ENCODE measurements at places on chromosomes 5 and 9.

DNA sequence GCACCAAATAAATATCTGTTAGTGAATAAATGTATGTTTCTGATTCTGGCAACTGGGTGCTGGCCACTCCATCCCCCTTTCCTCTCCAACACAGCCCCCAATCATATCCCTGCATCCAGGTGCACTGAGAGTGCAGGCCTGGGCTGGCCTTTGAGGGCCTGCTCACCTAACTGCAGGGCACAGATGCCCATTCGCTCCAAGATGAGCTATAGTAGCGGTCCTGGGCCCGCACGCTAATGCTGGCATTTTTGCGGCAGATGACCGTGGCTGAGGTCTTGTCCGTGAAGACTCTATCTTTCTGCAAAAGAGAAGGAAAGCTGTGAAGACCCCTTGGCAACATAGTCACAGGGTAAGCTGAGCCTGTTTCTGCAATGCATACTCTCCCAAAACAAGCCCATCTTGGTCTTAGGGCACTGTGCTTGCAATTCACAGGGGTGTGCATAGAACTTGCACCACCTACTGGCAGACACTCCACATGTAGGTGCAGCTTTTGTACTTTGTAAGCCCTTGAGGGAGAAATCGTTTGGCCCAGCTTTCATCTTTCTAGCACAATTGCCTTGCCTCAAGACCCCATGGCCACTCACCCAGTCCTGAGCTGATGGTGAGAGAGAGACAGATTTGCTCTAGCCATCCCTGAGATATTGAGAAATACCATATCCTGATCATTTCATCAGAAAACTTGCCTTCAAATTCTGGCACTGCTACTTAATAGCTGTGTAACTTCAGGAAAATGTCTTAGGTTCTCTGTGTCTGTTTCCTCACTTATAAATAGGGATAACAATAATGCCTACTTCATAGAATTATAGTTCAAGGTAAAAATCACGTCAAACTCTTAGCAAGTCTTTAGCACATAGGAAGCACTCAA lies 13.5 kb downstream of the IL12B start:
- peak; percentile 73 for DNase-seq

DNA sequence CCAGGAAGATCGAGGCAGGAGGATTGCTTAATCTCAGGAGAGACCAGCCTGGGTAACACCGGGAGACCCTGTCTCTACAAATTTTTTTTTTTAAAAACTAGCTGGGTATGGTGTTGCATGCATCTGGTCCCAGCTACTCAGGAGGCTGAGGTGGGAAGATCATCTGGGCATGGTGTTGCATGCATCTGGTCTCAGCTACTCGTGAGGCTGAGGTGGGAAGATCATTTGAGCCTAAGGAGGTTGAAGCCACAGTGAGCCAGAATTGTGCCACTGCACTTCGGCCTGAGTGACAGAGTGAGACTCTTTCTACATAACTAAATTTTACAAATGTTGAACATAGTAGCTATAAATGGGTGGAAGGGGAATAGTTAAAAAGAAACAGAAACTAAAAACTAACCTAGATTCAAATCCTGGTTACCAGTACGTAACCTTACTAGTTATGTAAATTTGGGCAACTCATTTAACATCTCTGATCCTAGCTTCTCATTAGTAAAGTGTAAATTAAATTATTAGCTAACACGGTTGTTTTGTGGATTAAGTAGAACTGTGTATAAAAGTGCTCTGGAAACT lies 41.7 kb downstream of the TMEM161B start:
- DNase-seq, result no peak

DNA sequence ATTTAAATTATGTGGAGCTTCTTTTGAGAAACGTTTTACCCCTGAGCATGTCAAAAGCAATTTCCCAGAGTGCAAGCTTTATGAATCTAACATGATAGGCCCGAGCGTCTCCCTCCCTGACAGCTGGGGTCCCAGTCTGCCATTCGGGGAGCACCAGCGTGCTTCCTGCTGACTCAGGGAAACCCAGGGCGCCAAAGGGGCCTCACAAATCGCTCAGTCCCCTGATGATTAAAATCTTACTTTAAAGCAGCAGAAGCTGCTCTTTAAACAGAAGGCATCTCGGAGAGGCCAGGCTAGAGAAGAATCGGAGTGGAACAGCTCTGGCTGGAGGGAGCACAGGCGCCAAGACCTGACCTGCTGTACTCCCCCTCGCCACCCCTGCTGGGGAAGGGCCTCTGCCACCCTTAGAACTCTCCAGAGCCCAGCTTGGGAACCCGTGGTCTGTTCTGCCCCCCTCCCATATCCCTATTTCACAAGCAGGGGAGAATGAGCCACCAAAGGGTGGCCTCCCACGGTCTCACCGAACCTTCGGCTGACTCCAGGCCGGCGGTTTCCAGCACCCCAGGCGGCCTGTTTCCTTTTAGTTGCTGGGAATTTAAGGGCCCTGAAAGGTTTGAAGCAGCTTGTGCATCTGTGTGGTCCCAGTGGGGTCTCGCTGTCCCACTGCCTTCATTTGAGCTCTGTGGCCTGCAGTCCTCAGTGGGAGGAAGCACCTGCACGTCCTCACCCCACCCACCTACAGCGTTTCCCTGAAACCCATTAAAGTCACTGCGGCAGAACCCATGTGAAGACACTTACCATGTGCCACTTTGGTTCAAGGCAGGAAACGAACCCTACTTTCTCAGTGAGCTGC lies 147.6 kb downstream of the COL23A1 start:
- DNase-seq, result no peak

GRCh38 chr9:89866701-89867100 lies 261.9 kb downstream of the GADD45G start:
- no peak for DNase-seq

GRCh38 chr5:80756292-80756691 lies 101.5 kb upstream of the DHFR start:
- DNase-seq, result no peak

- DNase-seq, result peak; percentile 98
These were observed at the start of the genes CENPK and PPWD1 for GRCh38 chr5:65562731-65563701. CENPK (minus strand) TSS chr5:65563168; CDS start chr5:65554907, 8,261 bp downstream. PPWD1 (plus strand) TSS chr5:65563296; CDS start chr5:65563311, 15 bp downstream.

DNA sequence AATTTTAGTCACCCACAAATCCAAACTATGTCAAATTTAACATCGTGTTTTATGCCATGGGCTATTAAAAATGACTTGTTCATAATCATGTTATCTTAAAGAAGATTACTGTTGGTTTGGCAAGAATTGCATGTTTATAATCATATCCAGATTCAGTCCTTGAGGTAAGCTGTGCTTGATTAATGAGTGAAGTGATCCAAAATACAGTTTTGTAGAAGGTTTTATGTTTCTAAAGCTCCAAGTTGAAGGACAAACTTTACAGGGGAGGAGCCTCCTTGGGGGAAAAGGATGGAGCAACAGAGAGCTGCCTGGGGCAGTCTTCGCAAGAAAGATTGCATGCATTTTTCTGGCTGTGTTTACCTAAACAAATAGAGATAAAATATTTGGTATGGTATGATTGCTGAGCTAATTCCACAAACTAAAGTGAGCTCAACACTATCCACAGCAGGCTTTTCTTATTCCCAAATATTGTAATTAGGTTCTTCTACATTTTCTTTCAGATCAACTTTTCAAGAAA lies 189.5 kb upstream of the TYRP1 start:
- DNase-seq, result no peak

Data from activated naive CD4-positive, alpha-beta T cell treated with anti-CD3 and anti-CD28 coated beads for 36 hours (primary cell).